T-cell (primary cell): ENCODE measurements at places on chromosomes 11 and 22. TPM values are rescaled to one million over a fixed set of nuclear protein-coding genes. Genes with fewer than 3 reads are reported as not detected.

Gene NXPE4
- not detected for total RNA-seq

Gene GRK3
- total RNA-seq = 5.1 TPM

Gene SEPTIN3
- 0.30 TPM for total RNA-seq

- H3K27me3 ChIP-seq = no peaks in the 10 kb centered on the region
- H3K4me1 ChIP-seq = peaks cover 27% of the 10 kb centered on the region
- no peak overlapping the region for H3K27ac ChIP-seq
These were observed 1.0 kb downstream of the UQCR10 start for GRCh38 chr22:29768052-29768693.

- H3K27ac ChIP-seq = no peak overlapping the region
- no peak for DNase-seq
- H3K36me3 ChIP-seq = no peaks in the 10 kb centered on the region
- no peaks in the 10 kb centered on the region for H3K27me3 ChIP-seq
- no peaks in the 10 kb centered on the region for H3K4me1 ChIP-seq
These were observed 268.2 kb upstream of the C11orf87 start for GRCh38 chr11:109153836-109154235.

DNA sequence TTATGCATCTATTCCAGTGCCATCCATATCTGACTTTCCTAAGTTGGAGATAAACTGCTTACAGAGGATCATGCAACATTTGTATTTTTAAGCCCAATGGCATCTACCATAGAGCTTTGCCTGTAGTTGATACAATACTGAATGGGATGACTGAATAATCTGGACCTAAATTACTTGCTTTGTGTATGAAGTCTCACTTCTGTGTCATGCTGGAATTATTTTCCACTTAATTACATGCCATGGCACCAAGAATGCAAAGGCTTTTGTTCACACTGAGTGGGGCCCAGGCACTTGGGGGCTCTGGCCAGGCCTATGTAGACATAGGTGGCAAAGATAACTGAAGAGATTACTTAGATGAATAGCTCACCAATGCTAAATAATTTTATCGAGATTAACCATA, 51.6 kb downstream of the OPCML start:
- H3K27ac ChIP-seq = no peak overlapping the region
- DNase-seq = no peak
- H3K4me1 ChIP-seq = no peaks in the 10 kb centered on the region
- no peaks in the 10 kb centered on the region for H3K27me3 ChIP-seq
- no peaks in the 10 kb centered on the region for H3K36me3 ChIP-seq

GRCh38 chr11:130243816-130244215, 70.9 kb downstream of the ZBTB44 start:
- no peak for DNase-seq
- H3K27ac ChIP-seq = no peak overlapping the region
- no peaks in the 10 kb centered on the region for H3K27me3 ChIP-seq
- peaks cover 6% of the 10 kb centered on the region for H3K4me1 ChIP-seq
- H3K36me3 ChIP-seq = no peaks in the 10 kb centered on the region
- H3K4me3 ChIP-seq = no peak overlapping the region

- H3K4me3 ChIP-seq = no peak overlapping the region
- no peak for DNase-seq
- H3K27ac ChIP-seq = no peak overlapping the region
- H3K27me3 ChIP-seq = no peaks in the 10 kb centered on the region
- H3K4me1 ChIP-seq = no peaks in the 10 kb centered on the region
These were observed 355.3 kb upstream of the CCDC90B start for GRCh38 chr11:83641511-83641910.

DNA sequence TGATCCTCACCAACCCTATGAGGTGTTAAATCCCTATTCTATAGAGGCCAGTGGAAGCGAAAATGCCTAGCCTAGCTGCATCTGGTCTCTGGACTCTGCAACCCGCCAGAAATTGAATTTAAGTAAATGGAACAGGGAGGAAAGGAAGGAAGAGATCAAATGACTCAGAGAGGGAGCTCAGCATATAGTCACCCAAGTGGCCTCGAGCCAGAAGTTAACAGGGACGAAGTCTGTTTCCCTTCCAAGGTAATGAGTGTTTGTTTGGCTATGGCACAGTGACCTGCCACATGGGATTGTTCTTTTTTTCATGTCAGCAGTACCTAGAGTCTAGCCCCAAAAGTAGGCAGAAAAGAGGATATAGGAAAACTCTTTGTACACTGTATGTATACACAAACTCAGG, 66.3 kb downstream of the PAK1 start:
- H3K4me1 ChIP-seq = peaks cover 37% of the 10 kb centered on the region
- no peak overlapping the region for H3K4me3 ChIP-seq
- H3K36me3 ChIP-seq = no peaks in the 10 kb centered on the region
- DNase-seq = no peak
- H3K27me3 ChIP-seq = no peaks in the 10 kb centered on the region

GRCh38 chr11:20719821-20720220, 50.4 kb downstream of the NELL1 start:
- DNase-seq = no peak
- H3K4me3 ChIP-seq = no peak overlapping the region
- no peaks in the 10 kb centered on the region for H3K36me3 ChIP-seq
- no peak overlapping the region for H3K27ac ChIP-seq
- no peaks in the 10 kb centered on the region for H3K4me1 ChIP-seq

GRCh38 chr22:27761665-27762064, 39.9 kb downstream of the MN1 start:
- no peaks in the 10 kb centered on the region for H3K36me3 ChIP-seq
- H3K27me3 ChIP-seq = peaks cover 12% of the 10 kb centered on the region
- H3K4me1 ChIP-seq = no peaks in the 10 kb centered on the region
- H3K4me3 ChIP-seq = no peak overlapping the region
- no peak for DNase-seq
